ENCODE measurements at places on chromosomes 2 and 18.
A peak's percentile ranks its signal among the peaks of the same experiment; 100 is the strongest.

- no peak for DNase-seq
Measured at GRCh38 chr2:227325839-227326195, 766 bp downstream of the MFF start.

DNA sequence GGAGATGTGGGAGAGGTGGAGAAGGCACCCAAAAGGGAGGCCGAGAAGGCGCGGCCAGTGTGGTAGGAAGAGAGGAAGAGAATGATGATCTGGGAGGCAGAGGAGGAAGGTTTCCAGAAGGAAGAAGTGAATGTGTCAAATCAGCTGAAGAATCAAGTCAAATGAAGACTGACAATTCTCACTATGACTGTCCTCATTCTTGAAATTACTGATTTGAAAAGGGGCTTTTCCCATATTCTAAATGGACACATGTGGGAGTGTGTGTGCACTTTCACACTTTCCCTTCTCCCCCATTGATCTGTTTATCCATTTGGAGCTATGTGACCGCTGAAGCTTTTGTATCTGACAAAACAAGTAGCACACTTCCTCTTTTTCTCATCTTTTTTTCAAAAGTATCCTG, 6.1 kb downstream of the AFF3 start:
- no peak for DNase-seq

DNA sequence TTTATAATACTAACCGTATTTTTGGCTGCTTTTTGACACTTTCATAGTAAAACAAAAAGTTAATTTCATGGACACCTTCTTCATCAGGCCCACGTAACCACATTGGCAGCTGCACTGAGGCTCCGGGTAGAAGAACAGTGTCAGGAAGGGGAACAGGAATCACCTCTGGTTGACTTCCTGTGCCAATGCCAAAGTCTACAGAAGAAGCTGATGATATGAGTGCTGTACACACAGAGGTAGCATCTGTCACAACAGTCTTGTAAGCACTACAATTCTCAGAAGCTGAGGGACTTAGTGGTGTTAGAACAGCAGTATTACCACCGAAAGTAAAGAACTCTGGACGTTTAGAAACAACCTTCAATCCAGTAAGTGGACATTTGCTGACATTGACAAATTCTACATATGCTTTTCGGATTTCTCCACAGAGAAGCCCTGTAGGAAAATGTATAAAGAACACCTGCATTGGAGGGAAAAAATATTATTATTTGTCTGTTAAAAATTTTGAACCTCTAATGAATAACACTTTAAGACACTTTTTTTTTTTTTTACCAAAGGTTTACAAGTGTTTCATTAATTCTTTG, 85.3 kb downstream of the TRAPPC8 start:
- no peak for DNase-seq

- DNase-seq = no peak
Measured at GRCh38 chr2:80786584-80786983, 482.0 kb upstream of the LRRTM1 start.

- no peak for DNase-seq
Measured at GRCh38 chr18:45993438-45993837, 26.3 kb upstream of the EPG5 start.

GRCh38 chr2:237355701-237356100, 58.3 kb downstream of the COL6A3 start:
- DNase-seq = peak; percentile 43

DNA sequence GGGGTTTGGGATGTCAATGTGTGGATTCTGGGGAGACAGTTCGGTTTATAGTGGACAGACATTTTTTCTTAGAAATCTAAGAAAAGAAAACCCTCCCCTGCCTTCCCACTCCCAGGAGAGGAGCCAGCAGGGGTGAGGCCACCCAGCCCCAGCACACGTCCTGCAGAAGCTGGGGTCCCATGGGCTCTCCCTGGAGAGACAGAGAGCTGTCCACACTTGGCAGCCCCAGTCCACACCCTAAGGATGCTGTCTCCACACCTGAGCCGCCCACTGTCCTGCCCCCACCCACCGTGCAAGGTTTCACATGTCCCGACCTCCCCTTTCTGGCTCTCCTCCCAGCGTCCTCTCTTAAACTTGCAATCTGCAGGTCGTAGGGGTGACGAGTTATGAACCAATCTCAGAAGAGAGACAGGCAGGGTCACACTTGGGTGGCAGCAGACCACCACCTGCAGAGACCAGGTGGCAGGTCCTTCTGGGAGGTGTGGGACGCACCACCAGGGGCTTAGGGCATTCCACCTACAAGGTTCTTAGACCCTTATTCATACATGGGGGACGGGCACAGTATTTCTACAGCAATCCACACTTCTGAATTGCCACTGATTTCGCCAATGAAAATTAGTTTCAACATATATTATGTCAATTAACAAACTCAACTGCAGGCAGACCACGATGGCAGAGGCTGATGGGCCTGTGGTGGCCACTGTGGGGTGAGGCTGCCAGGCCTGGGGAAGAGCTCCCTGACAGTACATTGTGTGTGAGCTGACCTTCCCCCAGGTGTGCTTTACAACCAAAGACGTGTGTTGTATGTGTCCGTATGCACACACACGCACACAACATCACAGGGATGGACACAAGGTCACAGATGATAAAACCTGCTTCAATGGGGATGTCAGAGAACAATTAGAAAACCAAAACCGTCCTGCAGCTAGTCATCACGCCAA, 158.5 kb downstream of the TPO start:
- no peak for DNase-seq

GRCh38 chr2:127055786-127056076, 51.2 kb downstream of the BIN1 start:
- DNase-seq = no peak

GRCh38 chr2:98910349-98911125, 25.5 kb downstream of the CRACDL start:
- DNase-seq = peak; percentile 23

- no peak for DNase-seq
Measured at GRCh38 chr2:120486946-120487345, 141.0 kb downstream of the INHBB start.

DNA sequence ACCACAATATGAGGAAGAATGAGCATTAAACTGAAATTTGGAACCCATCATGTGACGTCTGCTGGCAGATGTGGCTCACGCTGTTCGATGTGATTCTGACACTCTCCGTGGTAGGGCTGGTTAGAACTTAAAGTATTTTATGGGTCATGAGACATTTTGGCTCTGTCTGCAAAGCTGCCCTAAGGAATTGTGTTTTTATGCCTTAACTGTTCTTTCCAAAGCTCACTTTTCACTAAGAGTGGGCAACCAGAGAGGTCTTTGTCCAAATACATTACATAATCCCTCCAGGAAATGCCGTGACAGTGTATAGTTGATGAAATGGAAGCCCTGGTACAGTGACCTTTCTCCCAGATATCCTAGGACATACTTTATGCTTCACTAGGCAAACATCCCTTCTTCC, 119.1 kb downstream of the AQP4 start:
- DNase-seq = no peak

GRCh38 chr2:226728996-226729395, 70.6 kb downstream of the IRS1 start:
- DNase-seq = no peak

DNA sequence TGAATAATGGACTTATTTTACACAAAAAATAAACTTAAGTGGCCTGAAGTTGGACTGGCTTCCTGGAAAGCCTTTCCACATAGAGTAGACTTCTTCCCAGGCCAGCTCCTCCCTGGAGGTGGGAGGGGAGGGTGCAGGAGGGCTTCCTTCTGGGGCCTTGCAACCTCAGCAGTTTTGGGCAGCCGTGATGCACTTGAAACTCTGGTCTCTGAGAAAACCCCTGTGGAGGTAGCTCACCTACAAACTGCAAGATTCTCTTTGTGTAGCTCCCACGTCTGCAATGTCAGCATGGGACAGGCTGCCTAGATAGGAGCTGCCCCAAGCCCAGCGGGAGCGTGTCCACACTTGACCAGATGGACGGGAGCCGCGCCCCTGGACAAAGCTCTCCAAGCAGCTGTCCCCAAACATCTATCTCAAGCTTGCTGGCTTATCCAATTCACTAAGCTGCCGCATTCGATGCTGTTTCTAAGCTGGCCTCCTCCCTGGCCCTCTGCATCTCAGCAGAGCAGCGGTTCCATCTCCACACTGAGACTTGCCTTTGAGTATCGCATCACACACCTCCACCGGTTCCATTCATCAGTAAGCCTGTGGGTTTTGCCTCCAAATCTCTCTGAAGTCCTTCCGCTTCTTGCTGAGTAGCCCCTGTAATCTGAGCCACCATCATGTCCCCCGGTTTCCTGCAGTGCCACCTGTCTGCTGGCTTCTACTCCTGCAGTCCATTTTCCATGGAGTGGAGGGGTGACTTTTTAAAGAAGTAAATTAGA, 1.6 kb upstream of the LPIN1 start:
- no peak for DNase-seq

GRCh38 chr2:48474574-48475298, 55.2 kb upstream of the STON1 start:
- no peak for DNase-seq

- DNase-seq = no peak
Measured at GRCh38 chr2:196149948-196150347, 21.4 kb downstream of the STK17B start.

DNA sequence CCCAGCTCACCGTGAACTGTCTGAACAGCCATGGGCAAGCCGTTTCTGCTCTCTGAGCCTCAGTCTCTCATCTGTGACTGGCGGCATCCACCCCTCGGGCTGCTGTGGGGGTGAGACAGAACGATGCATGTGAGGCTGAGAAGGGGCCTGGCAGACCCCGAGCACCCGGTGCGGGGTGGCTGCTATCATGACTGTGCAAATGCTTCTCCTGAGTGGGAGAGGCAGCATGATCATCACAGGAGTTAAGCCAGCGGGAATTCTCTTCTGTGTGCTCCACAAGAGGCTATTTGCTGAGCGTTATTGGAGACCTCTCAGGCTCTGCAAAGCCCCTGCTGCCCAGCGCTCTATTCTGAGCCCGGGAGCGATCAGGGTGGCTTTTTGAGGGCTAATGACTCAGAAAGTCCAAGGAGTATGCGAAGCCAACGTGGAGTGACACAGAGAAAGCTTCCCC, 45.8 kb upstream of the ID2 start:
- no peak for DNase-seq

GRCh38 chr2:25367296-25367695, 25.6 kb upstream of the DNMT3A start:
- DNase-seq = no peak
